ENCODE measurements at places on chromosomes 6 and 20. TPM values are rescaled to one million over a fixed set of nuclear protein-coding genes. Genes with fewer than 3 reads are reported as not detected.
A peak's percentile ranks its signal among the peaks of the same experiment; 100 is the strongest.

- DNase-seq: no peak
Observed at GRCh38 chr6:147109707-147110106, 94.5 kb upstream of the STXBP5 start.

GRCh38 chr6:75495011-75495410 lies 1.4 kb upstream of the FILIP1 start:
- DNase-seq: no peak

GRCh38 chr6:26158581-26159356 lies 71.5 kb downstream of the HFE start:
- DNase-seq: peak; percentile 60

FOXF2 gene
- total RNA-seq: 0.78 TPM
